ENCODE measurements at places on chromosomes 12 and 14. TPM values are rescaled to one million over a fixed set of nuclear protein-coding genes. Genes with fewer than 3 reads are reported as not detected.

DNA sequence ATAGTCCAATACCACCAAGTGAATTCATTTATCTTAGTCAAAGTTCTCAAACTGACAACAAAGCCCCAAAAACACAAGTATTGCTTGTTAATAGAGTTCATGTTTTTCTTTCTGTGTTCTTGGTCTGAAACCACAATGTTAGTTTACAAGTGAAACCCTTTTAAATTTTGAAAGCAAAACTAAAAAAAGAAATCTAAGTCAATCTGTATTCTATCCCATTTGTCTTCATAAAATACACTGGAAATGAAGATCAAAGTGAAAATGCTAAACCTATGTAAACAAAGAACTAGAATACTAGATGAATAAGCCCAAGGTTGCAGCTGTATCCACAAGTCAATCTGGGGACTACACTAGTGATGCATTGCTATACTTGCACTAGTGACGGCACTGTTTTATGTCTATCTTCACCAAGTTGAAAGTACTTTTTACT lies 10.4 kb downstream of the MAP4K5 start:
- no peak for DNase-seq

- DNase-seq, result no peak
Measured at GRCh38 chr12:13387101-13387500, 190.6 kb downstream of the EMP1 start.

GRCh38 chr12:67661311-67662021 lies 12.9 kb downstream of the DYRK2 start:
- DNase-seq, result no peak

GRCh38 chr12:102879-103168 lies 36.3 kb downstream of the IQSEC3 start:
- DNase-seq, result peak; percentile 52

DNA sequence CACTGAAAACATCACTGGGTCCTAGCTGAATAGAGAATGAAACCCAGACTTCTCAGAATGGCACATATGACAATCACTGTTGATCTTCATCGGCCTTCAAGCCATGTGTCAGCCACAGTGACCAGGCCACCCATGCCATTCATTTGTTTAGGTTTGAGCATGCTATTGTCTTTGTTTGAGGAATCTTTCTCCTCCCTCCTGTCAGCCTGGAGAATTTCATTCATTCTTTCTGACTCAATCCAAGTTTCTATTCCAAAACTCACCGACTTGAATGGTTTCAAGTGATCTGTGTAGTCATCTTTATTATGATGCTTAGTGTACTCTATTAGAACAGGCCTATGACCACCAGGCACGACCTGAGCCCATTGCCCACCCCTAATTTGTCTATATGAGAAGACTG lies 106.3 kb downstream of the ETNK1 start:
- no peak for DNase-seq

GRCh38 chr14:20657216-20658211 lies 16.0 kb upstream of the OR6S1 start:
- DNase-seq, result no peak

DNA sequence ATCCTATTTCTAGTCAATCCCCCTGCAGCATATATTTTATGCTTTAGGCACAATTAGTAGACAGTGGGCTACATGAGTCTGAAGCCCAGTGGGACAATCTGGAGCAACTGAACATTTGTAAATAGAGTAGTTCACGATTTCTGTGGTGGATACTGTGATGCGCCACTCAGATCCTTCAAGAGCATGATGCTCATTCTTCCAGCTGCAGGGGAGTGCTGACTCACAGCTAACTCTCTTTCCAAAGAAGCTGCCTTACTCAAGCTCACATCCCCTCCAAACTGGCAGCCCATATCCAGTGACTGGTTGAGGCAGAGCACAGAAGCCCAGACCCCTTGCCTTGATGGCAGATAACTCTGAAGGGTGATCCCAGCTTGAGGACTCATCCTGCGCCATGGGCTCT lies 224.2 kb upstream of the EEA1 start:
- no peak for DNase-seq

DNA sequence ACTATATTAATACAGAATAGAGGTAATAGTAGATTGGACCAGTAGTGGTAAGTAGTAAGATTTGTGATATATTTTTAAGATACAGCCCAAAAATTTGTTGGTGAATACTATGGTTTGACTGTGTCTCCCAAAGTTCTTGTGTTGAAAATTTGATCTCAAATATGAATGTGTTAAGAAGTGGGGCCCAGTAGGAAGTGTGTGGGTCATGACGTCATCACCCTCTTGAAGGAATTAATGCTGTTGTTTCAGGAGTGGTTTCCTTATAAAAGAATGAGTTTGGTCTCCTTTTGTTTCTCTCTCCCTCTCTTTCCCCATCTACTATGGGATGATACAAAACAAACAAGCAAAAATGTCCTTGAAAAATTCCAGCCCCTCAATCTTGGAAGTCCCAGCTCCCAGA lies 16.3 kb downstream of the LUM start:
- DNase-seq, result no peak

- DNase-seq, result no peak
Measured at GRCh38 chr12:89101440-89101839, 250.9 kb downstream of the DUSP6 start.

DNA sequence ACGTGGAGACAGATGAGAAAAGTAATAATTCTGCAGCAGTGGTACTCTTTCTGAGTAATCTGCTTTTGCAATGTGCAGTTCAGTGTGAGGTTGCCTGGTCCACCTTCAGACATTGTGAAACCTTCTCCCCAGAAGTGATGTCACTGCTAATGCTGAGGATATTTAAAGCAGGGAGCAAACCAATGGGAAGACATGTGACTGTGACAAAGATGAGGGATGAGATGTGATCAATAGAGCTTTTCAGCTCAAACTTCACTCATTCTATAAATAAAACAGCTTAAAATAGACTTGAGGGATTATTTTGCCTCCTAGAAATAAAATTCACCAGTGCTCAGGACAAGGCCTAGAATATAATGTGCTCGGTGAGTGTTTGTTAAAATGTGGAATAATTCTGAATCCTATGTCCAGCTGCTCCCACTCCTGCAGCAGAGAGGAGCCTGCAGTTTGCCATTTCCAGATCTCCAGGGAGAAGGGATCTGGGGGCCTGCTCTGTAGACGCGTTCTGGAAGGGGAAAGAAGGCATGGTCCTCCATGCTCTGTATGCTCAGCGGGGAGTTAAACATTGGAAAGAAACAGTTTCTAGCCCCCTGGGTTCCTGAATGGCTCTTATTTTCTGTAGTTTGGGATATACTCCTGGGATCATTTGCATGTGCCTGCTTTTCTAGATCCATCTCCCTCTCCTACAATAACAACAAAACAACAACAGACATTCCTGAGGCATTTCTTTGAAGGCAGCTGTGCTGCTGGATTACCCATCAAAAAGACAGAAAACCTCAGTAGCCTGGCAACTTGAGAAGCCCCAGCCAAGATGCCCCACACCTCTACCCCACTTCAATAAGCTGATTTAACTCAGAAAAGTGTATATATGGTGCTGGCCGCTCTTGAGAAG lies 8.9 kb downstream of the SLC7A8 start:
- DNase-seq, result no peak

DNA sequence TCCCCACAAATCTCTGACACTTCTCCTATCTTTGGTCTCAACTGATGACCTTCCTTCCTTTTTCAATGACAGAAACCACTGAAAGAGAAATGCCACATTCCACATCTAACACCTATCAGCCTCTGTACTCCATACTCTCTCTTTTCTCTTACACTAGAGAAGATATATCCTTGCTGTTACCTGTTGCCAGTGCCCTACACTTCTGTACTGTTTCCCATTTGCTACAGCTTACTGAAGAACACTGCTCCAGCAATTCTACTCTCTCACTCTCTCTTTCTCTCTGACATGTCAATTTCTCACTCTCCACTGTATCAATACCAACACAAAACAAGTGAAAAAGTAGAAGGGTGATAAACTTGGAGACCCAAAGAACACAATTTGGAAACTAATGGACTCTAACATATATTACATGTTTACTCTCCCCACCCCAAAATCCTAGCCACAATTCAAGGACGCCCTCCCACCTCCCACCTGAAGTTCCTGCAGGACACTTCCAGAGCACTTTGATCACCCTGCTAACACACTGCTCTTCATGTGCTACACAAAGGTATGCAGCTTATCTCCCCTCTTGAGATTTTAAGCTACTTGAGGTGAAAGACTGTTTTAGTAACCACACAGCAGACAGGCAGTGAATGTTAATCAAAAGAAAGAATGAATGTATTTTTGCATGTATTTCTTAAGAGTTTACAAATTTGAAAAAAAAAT lies 95.0 kb downstream of the MED13L start:
- no peak for DNase-seq

- DNase-seq, result peak; percentile 85
Measured at GRCh38 chr12:53232646-53233461, 845 bp upstream of the RARG start.

DNA sequence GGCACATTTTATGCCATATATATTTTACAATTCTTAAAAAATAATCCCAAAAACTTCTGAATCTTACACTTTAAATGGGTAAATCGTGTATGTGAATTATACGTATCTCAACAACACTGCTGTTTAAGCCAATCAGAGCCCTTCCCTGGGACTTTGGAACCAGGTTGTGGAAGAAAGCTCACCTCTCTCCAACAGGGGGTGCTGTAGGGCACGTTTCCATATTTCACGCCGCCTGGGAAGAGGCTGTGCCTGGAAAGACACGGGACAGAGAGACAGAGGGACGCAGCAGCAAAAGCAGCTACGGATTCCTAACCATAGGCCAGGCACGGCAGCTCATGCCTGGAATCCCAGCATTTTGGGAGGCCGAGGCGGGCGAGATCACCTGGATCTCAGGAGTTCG lies 29.4 kb upstream of the FBRSL1 start:
- DNase-seq, result no peak

DNA sequence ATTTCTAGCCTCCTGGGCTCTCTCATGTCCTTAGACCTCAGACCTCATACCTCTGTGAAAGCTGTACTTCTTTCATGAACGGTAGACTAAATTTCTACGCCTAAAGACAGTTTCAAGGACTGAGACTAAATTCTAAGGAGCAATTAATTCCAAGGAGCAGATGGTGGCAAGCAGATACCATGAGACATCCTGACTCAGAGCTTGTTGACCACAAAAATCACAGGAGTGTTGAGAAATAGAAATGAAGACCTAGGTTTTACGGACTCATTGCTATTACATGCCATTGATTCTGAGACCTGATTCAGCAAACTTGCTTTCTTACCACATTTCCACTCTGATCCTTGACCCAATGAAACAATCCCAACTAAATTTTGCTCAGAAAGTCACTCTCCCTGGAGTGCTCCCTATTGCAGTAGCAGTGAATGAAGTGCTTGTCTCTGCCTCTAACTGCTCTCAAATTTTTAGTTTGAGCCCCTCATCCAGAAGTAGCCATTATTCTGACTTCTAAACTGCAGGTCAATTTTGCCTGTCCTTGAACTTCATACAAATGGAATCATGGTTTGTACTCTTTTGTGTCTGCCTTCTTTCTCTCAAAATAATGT lies 52.0 kb downstream of the PEX5 start:
- DNase-seq, result no peak

- peak; percentile 72 for DNase-seq
Measured at GRCh38 chr14:89915114-89915878, 39.2 kb downstream of the EFCAB11 start.

DNA sequence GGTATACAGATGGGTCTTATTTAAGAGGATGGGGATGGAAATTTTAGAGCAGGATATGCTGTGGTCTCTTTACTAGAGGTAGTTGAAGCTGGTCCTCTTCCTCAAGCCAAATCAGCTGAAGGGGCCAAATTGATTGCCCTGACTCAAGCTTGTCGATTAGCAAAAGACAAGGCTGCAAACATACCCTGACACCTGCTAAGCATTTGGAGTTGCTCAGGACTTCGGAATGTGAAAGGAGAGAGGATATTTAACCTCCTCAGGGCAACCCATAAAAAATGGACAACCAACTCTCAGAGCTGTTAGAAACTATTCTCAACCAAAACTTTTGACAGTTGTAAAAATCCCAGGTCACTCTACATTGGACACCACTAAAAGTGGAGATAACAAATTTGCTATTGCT lies 15.6 kb downstream of the PTGDR start:
- DNase-seq, result no peak

- no peak for DNase-seq
Measured at GRCh38 chr12:87274594-87275245, 754.5 kb downstream of the C12orf50 start.

- DNase-seq, result peak; percentile 84
Measured at GRCh38 chr12:121773011-121773777, 20.3 kb downstream of the RHOF start.

GRCh38 chr14:38311655-38312054 lies 55.8 kb upstream of the CLEC14A start:
- no peak for DNase-seq

DNA sequence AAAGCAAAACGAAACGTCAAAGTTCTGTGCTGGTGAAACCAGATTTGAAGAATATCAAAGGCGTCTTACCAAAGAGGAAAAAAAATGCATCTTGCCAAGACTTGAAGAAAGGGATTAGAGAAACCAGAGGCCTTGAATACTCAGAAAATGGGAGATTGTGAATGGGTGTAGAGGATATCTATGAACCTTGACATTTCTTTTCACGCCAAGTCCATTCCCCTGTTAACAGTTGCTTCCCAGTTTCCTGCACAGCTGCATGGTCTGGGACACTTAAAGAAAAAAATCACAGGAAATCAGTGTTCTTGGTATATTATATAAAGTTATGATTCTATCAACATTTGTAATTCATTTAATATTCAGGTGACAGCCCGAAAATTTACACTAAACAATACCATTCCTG lies 1.4 kb upstream of the GTF2A1 start:
- no peak for DNase-seq

DNA sequence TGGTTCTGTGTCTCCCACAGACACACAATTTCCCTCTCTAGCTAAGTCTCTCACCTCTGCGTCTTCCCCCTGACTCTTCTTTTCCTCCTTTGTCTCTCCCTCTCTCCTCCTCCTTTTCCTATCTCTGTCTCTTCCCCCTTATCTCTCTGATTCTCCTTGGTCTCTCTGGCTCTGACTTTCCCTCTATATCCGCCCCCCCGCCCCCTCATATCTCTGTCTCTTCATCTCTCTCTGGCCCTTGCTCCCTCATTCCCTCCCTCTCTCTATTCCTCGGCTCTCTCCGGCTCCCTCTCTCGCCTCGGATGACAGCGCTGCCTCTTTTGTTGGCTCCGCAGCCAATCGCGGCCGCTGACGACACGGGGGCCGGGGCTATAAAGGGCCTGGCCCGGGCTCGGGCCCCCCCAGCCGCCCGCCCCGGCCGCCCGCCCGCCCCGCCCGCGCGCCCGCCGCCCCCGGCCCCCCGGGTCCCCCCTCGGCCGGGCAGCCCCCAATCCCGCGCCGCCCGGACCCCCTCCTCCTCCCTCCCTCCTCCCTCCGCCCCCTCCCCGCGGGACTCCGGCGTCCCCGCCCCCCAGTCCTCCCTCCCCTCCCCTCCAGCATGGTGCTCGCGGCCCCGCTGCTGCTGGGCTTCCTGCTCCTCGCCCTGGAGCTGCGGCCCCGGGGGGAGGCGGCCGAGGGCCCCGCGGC lies at the start of gene GDF11:
Gene GDF11, plus strand, starts transcription at position 404 of the 687 bp plus-strand sequence. Its CDS starts 195 bp downstream, at position 599.
- DNase-seq, result peak; percentile 94

- no peak for DNase-seq
Measured at GRCh38 chr14:36684946-36685345, 23.3 kb downstream of the PAX9 start.

- DNase-seq, result no peak
Measured at GRCh38 chr12:69553628-69554248, 31.5 kb upstream of the CCT2 start.

The GYS2 gene
- total RNA-seq, result not detected

The SERPINA6 gene
- total RNA-seq, result not detected

The OXA1L gene
- 106 TPM for total RNA-seq

The NEDD1 gene
- 17.1 TPM for total RNA-seq

The STYK1 gene
- total RNA-seq, result 0.16 TPM

The BATF gene
- total RNA-seq, result 2.3 TPM
